ENCODE measurements at places on chromosomes 3 and 15.

DNA sequence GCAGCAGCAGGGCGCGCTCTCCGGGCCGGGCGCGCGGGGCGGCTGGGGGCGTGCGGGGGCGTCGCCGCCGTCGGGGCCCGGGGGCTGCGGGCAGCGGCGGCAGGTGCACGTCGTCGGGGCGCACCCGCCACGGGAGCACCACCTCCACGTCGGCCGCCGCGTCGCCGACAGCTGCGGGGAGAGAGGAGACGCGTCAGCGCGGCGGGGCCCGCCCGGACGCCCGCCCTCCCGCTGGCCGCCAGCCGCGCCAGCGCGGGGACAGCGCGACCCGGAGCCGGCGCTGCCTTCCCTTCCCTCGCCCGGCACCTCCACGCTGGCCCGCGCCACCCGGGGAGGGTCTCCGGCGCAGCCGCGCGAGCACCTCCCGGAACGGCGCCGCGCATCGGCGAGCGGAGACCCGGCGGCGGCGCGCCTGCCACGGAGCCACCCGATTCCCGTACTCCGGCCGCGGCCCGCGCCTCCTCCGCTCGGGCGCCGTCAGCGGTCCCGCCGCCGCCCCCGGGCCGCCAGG lies 481 bp downstream of the ADAMTS17 start:
- DNase-seq = peak; percentile 33

- DNase-seq = no peak
These were observed 555.4 kb upstream of the SGO1 start for GRCh38 chr3:20741381-20741780.

DNA sequence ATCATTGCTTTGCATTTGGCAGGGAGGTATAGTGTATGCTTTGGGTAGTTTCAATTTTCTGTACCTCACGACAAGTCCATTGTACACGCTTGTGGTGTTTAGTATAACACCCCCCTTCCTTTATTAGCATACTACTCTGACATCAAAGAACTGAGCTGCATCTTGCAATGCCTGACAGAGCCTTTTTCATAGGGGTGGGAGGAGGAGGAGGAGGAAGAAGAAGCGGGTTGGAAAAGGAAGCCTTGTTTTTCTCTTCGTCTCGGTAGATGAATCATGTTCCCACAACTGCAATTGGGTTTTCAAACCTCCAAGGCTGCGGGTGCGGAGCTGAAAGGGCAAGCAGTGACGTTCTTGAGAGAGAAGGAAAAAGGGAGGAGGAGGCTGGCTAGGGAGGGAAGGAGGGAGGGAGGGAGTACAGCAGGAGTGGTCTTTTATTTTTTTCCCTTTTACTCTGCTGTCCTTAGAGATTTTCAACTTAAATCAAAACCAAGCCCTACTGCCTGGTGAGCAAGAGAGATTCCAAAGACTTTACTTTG lies 175.7 kb downstream of the KLHL25 start:
- peak; percentile 71 for DNase-seq

DNA sequence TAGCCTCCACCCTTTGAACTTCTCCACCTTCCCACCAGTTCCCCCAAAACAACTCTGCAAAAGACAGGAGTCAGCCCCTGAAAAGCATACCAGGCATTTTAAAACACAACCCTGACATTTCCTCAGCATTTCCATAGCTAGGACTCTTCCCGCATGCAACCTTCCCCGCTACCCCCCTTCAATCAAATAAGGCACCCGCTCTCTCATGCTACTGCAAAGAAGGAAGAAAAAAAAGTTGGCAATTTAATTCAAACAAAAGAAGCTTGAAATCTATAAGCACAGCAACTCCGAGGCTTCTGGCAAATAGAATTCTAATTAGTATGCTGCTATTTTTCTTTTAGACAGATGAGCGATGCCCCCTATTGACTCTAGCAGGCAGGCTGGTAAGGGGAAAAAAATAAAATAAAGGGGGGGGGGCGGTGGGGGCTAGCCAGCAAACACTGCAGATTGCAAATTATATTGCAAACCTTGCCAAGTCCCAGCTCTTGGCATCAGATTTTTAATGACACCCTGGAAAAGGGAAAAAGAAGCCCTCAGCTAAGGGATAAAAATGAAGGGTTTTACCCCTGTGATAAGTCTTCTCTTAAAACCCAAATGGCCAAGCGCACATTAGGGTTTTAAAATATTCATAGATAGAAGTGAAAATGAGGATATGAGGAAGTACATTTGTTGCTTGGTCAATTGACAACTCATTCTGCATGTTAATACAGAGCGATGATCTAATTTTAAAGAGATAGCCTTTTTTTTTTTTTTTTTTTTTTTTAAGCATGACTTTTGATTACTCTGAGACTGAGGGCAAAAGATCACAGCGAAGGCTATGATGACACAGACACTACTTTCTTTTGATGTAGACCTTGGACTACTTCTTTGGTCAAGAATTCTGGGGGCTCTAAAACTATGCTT lies 255.2 kb downstream of the NR2F2 start:
- no peak for DNase-seq

- no peak for DNase-seq
These were observed 6.8 kb downstream of the H1-8 start for GRCh38 chr3:129549805-129550204.

DNA sequence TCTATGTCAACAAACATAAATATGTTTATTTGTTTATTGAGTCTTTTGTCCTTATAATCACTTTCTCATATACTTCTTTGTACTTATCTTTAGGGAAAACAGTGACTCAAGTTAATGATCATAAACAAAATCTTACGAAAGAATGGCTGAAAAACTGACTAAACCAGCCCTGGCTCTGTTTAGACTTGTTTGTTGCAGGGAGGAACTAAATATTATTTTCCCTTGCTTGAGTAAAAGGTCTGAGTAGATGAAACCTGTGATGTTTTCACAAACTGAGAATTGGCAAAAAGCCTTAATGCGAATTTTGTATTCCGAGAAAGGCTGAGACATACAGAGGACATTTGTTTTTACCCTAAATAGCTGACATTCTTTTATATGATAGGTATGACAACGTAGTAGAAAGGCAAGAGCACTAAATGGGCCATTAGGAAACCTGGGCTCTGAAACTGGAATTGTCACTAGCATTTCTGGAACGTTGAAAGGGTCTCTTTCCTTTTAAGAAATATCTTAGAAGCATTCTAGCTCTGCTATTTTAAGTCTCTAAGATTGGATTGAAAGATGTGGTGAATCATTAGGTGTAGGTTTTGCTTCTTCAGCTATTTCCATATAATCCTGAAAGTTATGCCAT lies 18.2 kb upstream of the CLDN16 start:
- DNase-seq = no peak

DNA sequence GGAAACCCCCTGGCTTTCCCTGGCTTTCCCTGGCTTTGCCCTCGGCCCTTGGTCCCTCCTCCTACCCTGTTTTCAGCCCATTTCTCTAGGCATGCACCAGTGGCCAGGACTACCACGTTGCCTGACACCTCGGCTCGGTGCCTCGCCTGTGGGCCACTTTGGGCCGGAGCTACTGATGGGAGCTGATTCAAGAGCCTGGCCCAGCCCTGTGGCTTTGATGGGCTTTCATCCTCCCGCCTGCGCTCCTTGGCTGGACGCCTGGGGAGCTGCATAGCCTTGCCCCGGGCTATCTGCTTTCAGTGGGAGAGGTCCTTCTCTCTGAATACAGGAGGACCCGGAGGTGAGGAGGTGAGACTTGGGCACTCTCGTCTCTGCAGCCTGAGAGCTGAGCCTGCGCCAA lies 192.7 kb upstream of the HES1 start:
- DNase-seq = no peak

- no peak for DNase-seq
These were observed 32.3 kb downstream of the VPS13C start for GRCh38 chr15:62027916-62028315.

Data from stimulated activated naive CD8-positive, alpha-beta T cell treated with anti-CD3 and anti-CD28 coated beads, Interleukin-15, Interleukin-2, amounts not matched to agents 100 U/mL and 50 U/mL, for 24 hours (primary cell).